Stimulated activated CD8-positive, alpha-beta memory T cell treated with anti-CD3 and anti-CD28 coated beads, Interleukin-7, amount 100 ng/mL, for 1 hour (primary cell): ENCODE measurements at places on chromosomes 3 and 15.

DNA sequence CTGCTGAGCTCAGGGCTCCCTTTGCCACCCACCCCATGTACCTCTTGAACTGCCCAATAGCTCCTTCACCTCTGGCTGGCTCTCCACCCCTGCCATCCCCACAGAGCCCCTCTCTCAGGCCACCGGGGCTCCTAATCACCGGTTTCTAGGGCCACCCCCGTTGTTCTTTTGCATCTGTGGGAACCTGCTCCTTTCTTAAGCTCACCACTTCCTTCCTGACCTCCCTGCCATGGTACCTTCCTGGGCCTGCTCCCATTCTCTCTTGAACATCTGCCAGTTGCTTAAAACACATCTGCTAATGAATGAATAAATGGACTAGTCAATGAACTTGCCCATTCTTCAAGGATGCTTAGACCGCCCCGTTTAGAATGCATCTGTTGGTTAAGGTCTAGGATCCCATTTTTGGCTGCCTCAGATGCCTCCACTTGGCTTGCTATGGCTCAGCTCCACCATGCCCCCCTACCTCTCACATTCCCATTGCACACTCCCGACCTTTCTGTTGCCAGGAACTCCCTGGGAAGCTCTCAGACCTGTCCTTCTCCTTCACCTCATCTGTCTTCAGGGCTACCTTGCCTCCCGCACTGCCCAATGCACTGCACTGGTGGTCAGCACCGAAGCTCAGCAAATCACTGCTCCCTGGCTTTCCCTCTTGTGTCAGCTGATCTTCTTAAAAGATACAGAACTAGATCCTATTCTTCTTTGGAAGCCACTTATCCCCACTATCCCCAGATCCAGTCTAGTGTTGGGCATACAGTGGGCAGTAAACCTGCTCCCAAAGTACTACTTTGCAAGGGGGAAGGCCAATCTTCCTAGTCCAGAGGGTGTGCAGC is 9.1 kb downstream of the AMOTL2 start:
- no peak for DNase-seq

DNA sequence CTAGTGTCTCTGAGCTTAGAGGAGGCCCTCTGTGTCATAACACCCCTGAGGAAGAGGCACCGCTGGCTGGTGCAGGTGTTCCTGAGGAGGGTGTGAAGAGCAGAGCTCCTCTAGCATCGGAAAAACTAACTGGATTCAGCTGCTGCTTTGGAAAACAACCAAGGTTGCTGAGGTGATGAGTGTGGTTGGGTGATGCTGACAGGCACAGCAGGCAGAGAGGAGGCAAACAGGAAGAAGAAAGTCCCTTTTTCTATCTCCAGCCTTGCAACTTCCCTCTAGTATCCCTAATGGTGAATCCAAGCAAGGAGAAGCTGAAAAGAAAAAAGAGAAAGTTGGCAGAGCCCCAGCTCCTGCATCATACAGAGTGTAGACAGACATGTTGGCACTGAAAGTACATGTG is 3.8 kb upstream of the OR4F15 start:
- no peak for DNase-seq

DNA sequence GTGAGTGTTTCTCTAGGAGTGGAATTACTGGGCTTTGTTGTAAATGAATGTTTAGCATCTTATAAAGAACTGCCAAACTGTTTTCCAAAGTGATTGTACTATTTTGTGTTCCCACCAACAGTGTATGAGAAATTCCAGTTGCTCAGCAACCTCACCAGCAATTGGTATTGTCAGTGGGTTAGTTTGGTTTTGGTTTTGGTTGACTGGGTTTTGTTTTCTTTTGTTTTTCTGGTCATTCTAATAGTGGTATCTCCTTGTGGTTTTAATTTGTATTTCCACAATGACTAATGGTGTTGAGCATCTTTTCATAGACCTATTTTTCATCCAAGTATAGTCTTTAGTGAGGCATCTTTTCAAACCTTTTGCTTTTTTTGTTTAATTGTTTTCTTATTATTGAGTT is 27.1 kb downstream of the FILIP1L start:
- no peak for DNase-seq

- no peak for DNase-seq
Observed at GRCh38 chr15:95872366-95872771, 458.1 kb upstream of the NR2F2 start.

GRCh38 chr3:11021611-11022011 is 29.1 kb downstream of the SLC6A1 start:
- DNase-seq: no peak

DNA sequence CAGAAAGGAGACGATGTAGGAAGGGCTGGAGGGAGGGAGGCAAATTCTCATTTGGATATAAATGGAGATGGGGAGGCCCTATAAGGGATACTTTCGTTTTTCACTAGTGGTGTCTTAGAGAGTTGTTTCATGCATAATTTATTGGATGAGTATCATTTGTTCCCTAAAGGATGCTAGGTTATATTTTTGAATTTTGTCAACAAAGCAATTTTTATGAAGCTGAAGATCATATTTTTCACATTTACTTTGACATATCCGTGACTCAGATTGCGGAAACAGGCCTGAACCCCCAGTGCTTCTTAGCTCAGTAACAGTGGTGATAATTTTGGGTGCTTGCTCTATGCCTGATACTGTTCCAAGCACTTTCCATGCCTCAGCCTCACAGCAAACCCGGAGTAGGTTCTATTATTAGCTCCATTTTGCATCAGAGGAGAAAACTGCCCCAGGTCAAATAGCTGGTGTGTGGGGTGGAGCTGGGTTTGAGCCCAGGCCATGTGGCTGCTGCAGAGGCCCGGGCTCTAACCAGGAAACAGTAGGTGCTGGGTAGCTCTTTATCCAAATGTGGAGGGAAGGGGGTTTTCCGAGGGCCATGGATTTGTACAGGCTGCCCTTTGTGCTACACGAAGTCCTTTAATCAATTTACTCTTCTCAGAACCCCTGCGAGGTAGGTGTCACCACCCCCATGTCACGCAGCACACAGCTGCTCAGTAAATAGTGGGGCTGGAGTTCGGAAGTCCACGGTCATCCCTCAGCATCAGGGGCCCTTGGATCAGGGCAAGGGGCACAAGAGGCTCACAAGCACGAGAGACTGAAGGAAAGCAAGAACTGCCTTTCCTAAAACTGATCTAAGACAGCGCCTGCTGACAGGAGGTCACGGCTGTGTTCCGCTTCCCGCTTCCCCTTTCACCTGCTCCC is 99.1 kb downstream of the SLC49A4 start:
- no peak for DNase-seq

GRCh38 chr3:31105438-31106077 is 211.1 kb upstream of the GADL1 start:
- no peak for DNase-seq

DNA sequence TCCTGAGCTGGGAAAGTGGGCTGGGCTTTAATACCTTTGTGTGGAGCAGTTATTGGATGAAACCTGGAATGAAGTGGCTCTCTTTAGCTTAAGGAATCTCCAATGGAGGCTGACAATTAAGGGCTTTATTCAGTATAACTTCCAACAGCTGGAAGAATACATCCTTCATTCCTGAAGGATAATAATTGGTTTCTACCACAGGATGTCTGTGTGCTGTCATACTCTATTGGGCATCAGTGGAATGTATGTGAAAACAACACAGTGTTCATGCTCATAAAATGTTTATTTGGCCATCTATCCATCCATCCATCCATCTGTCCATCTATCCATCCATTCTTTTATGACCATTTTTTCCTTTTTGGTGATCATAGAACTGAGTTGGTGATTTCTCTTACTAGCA is 220.7 kb upstream of the GAP43 start:
- no peak for DNase-seq

- DNase-seq: no peak
Observed at GRCh38 chr15:49155834-49156627, 632 bp upstream of the COPS2 start.

- DNase-seq: no peak
Observed at GRCh38 chr3:119380697-119381096, 82.7 kb downstream of the TMEM39A start.

DNA sequence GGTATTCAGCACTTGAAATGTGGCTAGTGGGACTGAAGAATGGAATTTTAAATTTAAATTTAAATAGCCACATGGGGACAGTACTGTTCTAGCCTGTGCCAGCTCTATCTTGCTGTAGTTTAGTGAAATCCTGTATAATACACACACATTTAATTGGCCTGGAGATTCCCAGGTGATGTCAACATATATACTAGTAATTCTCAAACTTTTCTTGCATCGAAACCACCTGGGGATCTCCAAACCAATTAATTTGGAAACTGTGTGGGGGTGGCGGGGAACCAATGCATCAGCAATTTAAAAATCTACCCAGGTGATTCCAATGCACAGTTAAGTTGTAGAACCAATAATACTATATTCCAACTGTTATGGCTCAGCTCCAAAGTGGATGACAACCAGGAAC is 228.9 kb upstream of the MRPL3 start:
- no peak for DNase-seq

- DNase-seq: no peak
Observed at GRCh38 chr3:10173095-10173925, 8.6 kb downstream of the IRAK2 start.

DNA sequence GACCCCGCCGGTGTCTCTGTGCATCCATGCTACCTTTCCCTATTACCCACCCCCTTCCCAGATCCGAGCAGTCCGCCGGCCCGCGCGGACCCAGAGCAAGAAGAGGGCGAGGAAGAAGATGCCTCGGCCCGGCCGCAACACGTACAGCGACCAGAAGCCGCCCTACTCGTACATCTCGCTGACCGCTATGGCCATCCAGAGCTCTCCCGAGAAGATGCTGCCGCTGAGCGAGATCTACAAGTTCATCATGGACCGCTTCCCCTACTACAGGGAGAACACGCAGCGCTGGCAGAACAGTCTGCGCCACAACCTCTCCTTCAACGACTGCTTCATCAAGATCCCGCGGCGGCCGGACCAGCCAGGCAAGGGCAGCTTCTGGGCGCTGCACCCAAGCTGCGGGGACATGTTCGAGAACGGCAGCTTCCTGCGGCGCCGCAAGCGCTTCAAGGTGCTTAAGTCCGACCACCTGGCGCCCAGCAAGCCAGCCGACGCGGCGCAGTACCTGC is 788 bp downstream of the FOXB1 start:
- DNase-seq: no peak

- DNase-seq: no peak
Observed at GRCh38 chr15:41474941-41475340, 18.7 kb upstream of the ITPKA start.

- DNase-seq: no peak
Observed at GRCh38 chr3:123385981-123386380, 62.9 kb downstream of the ADCY5 start.

DNA sequence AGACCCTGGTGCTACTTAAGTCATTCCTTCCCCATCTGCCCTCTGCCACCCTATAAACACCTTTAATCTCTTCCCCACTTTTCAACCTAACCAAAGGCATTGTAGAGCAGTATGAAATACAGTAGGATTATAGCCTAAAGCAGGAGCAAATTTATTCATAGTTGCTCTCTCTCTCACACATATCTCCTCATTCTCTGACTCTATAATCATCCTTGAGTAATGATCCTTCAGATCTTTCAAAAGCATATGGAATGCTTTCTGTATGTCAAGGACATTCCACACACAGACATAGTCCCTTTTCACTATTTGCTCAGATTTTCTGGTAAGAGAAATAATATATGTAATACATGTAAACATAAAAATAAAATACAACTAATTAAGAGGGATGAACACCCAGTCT is 54.1 kb downstream of the TRPC1 start:
- DNase-seq: no peak

DNA sequence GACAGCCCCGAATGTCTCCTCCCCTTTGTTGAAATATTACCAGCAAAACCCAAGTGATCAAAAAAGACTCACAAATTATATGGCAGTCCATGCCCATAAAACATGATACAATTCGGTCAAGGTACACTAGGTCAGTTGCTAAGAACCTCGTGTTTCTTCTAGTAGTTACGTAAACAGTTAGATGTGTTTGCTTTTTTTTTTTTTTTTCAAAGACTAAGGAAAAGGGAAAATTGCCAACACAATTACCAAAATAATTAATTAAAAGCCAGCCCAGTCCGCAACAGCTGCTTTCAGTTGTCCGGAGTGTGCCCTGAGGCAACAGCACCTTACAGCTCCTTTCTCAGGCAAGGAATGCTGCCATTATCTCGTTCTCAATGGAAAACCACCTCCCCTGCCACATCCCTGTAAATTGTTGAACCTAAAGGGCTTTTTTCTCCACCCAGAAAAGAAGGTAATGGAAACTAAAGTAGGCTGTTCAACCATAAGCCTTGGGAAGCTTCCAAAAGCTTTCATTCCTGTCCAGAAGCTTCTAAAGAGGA is 129.2 kb upstream of the TSC22D2 start:
- no peak for DNase-seq

DNA sequence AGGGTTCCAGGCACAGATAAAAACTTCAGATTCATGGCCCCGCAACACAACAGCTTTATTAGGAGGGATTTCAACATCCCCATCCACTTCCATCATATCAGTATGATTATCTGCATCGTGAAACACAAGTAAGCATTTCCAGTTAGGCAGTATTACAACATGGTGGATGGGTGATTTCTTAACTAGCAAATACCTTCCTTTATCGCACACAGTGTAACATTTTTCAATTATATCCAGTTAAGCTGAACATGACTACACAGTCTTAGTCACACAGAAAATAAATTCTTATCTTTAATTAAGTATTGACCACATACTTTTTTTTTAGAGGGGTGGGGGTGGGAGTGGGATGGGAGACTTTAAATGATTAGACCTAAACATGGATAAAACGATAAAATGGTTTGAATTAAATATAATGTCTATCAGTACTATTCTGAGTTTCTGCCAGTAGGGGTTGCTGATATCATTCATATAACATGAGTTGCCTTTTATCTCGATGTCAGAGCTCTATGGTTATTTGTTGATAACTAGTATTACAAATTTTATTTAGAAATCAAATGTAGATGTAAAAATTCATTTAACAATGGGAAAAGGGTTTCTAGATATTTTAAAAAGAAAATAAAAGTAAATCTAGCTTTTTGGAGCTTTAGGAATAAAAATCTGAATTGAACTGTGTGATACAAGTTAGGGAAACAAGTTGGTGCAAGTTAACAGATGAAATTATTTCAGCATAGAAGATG is 146.6 kb downstream of the TBL1XR1 start:
- no peak for DNase-seq

- no peak for DNase-seq
Observed at GRCh38 chr15:31605467-31605931, 278.9 kb downstream of the KLF13 start.

- no peak for DNase-seq
Observed at GRCh38 chr3:157500232-157500631, 3.0 kb downstream of the VEPH1 start.

DNA sequence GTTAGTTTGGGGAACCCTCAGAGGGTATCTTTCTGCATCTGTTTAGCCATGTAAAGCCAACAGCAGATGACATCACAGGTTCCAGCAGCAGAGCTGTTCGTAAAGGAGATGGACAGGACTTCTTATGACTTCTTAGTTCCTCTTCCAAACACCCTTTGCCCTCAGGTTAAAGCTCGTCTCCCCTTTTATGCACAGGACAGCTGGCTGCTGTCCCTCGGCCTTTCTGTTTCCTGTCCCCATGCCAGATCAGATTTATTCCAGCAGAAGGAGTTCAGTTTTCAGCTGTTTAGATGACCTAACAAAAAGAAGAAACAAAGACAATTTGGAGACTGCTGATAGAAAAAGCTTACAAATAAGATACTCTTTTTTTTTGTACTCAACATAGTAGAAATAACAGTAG is 45.1 kb downstream of the SEC22A start:
- DNase-seq: no peak

GRCh38 chr3:51876186-51876585 is 785 bp upstream of the IQCF5 start:
- no peak for DNase-seq

GRCh38 chr15:44529864-44530604 is 6.9 kb upstream of the EIF3J start:
- no peak for DNase-seq

- no peak for DNase-seq
Observed at GRCh38 chr3:65877160-65877559, 161.6 kb downstream of the MAGI1 start.

GRCh38 chr15:38587214-38587613 is 22.6 kb upstream of the RASGRP1 start:
- no peak for DNase-seq
